ENCODE measurements at places on chromosomes 7 and 10.

- no peak for DNase-seq
These were observed 17.2 kb upstream of the NPTX2 start for GRCh38 chr7:98599886-98600285.

GRCh38 chr7:42832667-42833066, 79.2 kb downstream of the C7orf25 start:
- no peak for DNase-seq

GRCh38 chr7:128389085-128389617, 20.6 kb downstream of the IMPDH1 start:
- DNase-seq, result no peak

DNA sequence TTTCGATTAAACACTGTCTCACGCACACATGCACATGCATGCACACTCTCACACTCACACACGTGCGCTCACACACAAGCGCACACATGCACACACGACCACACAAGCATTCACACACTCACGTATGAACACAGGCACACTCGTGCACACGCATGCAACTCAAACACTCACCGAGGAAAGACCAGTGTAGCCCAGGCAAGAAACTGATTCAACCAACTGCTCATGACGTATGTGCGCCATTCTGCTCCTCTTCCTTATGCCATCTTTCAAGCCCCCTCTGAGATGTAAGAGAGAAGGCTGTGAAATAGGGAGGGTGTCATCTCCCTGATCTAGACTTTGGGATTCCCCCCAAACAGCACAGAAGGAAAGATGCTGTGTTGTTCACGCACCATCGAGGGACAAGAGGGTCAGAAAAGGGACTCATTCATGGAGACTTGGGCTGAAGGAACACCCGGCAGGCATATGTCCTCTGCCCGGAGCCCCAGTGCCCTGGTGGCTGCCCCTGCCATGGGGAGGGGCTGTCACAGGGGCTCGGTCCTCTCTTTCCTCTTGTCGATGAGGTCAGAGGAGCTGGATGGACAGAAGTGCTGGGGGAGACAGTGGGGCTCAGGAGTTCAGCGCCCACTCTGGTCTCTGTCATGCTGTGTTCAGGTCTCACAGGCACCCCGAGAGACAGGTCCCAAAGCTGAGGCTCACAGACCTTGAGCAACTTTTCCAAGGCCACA, 130.1 kb upstream of the SHH start:
- DNase-seq, result no peak

DNA sequence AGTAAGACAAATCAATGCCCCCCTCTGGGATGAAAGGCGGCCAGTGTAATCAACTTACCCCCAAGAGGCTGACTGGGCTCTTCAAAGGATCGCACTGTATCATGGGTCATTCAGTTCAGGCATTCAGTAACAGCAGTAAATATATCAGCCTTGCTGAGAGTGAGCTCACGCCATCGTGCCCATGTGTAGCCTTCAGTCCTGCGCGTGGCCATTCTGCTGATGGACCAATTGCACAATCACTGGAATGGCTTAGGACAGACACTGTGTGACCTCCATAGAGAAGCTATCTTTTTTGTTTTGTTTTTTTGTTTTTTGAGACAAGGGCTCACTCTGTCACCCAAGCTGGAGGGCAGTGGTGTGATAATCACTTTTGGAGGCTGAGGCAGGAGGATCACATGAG, 9.1 kb upstream of the PRKRIP1 start:
- DNase-seq, result no peak

- no peak for DNase-seq
These were observed 1.1 kb upstream of the HOXA1 start for GRCh38 chr7:27096768-27097514.

DNA sequence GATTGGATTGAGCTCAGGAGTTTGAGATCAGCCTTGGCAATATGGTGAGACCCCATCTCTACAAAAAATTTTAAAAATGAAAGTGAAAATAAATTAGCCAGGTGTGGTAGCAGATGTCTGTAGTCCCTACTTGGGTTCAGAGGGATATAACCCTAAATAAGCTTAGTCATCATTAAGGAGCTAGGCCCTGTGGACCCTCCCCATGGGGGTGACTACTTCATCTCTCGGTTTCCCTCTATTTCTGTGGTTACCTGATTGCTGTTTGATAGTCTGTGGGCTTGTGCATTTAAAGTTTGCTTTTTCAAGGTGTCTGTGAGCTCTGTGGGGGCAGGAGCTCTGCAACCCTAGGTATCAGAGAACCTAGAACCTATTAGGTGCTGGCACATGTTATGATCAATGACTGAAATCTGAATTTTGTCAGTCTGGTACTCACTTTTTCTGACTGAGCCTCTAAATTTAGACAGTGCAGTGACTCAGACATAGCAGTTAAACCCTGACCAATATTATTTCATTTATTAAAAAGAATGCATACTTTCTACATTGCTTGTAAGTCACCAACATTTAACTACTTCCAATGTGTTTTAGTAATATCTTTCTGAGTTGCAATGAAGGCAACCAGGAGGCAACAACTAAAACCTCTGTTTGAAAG, 8.1 kb upstream of the CUZD1 start:
- no peak for DNase-seq

GRCh38 chr7:99459087-99459486, 6.9 kb downstream of the ATP5MF start:
- no peak for DNase-seq

GRCh38 chr7:135441791-135442190, 68.1 kb downstream of the CNOT4 start:
- DNase-seq, result no peak

GRCh38 chr7:25522727-25523126, 294.4 kb upstream of the NPVF start:
- no peak for DNase-seq

DNA sequence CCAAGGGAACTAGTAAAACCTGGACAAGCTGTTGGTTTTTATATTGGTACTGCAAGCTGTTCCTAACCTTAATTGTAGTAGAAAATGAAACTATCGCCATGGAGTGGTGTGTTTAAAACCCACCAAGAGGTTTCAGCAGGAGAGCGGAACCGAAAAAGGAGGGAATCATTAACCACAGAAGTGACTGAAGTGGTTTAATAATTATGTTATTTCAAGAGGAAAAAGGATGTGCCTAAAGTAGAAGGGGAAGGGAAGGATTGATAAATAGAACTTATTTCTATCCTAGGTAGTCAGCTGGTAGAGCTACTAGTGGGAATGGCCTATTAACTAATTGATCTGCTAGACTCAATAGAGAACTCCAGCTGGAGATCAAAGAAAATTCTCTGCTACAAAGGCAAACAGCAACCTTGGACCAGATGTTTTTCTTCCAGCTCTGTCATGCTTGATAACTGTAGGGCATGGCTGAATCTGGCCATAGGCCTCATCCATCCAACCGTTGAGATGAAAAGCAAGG, 91.8 kb downstream of the BAMBI start:
- DNase-seq, result no peak

GRCh38 chr7:44678471-44679179, 70.0 kb upstream of the ZMIZ2 start:
- no peak for DNase-seq

DNA sequence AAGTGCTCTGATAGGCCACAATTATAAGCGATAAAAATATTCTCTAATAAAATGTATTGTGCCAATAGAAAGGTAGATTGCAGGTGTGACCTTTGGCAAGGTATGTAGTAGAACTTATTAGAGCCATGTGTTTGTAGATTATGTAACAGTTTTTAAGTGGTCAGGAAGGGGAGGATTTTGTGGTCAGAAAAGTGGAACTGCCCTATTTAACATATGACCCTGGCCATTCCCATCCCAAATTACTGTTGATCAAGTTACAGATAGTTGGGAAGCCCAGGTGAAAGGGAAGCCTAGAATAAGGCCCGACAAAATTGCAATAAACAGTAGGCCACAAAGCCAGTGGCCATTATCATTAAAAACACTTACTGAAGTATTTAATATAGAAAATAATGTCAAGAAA, 89.2 kb downstream of the SPAG6 start:
- no peak for DNase-seq

GRCh38 chr10:8115618-8115980, 61.1 kb downstream of the GATA3 start:
- no peak for DNase-seq

DNA sequence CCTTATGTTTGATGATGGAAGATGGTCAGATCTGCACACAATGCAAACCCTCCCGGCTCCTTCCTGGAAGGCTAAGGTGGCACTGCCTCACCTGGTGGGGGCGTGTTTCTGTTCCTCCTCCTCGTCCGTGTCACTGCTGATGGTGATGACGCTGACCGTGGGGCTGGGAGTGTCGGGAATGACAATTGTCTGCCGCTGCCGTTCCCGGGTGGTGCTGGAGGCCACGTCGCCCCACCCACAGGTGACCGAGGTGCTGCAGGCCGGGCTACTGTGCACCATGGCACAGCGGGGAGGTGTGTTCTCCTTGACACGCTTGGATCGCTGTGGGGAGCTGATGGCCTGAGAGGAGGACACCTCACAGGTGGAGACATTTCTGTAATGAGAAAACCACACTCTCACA, 73.1 kb downstream of the CLEC2L start:
- DNase-seq, result no peak

DNA sequence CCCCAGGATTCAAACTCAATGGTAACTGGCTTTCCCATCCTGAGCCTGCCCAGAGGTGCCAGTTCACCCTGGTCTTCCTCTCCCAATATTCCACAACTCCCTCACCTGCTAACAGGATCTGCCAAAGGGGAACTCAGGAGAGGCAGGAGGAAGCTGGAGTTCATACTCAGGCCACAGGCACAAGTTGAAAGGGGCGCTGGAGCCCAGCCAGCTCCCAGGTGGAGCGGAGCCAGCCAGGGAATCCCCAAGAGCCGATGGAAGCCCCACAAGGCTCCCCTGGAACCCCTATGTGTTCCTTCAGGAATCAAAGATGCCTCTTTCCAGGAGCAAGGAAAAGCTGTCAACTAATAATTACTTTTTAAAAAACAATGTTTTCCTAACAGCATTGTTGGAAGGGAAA, 63.5 kb downstream of the SH3PXD2A start:
- DNase-seq, result no peak

DNA sequence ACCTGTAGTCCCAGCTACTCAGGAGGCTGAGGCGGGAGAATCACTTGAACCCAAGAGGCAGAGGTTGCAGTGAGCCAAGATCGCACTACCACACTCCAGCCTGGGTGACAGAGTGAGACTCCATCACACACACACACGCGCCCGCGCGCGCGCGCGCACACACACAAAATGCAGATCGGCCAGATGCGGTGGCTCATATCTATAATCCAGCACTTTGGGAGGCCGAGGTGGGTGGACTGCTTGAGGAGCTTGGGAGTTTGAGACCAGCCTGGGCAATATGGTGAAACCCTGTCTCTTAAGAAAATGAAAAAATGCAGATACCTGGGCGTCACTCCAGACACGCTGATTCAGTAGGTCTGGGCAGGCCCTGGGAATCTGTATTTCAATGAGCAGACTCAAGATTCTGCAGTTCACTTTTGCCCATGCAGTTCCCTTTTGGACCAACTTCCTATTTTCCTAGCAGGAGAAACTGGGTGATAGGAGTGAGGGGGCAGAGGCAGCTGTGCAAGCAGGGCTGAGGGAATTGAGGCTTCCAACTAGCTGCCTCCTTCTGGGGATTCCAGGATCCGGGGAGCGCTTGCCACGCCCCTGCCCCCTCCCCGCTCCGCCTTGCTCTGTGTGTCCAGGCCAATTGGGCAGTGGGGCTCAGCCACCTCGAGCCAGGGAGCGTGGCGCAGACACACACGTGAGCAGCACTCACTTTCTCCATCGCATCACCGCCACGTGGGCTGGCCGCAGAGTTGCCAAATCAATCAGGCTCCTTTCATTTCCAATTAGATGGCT, 173.6 kb downstream of the SH3PXD2A start:
- DNase-seq, result no peak

- no peak for DNase-seq
These were observed 894.1 kb upstream of the PHF14 start for GRCh38 chr7:10079572-10079971.

DNA sequence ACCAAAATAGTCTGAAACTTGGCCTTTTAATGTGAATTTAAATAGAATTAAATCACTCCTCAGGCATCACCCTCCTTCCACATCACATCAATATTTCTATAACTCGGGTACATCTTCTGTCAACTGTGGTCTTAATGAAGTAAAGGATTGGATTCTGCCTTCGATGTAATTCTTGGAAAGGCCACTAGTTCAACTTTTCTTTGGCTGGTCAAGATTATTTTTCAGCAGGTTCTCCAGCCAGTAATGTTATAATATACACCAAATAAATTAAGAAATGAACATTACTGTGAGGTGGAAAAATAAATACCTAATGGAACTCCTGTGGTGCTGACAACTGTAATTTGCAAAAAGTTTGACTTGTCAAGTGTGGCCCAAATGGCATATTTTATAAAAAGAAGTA, 9.7 kb upstream of the SLC16A9 start:
- DNase-seq, result no peak

GRCh38 chr10:132556994-132557441, 19.4 kb downstream of the INPP5A start:
- DNase-seq, result no peak

DNA sequence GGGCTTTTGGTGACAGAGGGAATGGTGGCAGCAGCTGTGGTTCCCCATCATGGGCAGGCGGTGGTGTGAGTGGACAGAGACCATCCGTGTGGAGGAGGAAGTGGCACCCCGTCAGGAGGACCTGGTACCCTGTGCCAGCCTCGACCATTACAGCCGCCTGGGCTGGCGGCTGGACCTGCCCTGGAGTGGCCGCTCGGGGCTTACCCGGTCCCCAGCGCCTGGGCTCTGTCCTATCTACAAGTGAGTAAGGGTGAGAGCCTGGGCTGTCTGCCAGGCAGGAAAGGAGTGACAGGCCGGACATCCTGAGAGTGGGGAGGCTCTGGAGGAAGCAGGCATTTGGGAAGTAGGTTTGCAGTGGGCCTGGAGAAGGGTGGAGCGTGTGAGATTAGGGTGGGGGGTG, 2.9 kb upstream of the ZNF467 start:
- no peak for DNase-seq

GRCh38 chr7:155789001-155789725, 23.1 kb downstream of the SHH start:
- no peak for DNase-seq

DNA sequence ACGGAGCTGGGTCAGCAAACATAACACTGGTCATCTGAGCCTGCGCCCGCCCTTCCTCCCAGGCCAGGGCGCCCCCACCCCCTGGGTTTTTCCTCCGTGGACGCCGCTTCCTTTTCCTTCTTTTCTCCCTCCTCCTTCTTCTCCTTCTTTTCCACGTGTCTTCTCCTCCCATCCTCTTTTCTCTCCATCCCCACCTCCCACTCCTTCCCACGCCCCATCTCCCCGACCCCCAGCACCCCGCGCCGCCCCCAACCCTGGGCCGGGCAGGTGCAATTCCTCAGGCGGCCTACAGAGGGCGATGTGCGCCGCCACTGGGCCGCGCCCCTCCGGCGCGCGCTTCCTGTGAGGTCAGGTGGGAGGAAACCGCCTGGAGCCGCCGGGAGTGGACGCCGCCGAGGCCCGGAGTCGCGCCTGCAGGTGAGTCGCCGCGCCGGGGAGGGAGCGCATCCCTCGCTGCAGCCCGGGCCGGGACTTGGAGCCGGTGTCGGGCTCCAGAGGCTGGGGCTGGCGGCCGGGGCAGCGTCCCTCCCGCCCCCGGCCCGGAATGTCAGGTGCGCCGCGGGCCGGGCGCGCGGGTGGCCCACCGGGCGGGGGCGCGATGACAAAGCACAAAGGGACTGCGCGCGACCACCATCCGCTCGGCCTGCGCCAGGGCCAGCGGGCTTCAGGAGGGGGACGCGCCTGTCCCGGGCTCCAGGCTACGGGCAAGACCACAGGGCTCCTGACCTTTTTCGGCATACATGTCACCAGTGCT, at the start of gene FAM241B:
Gene FAM241B, plus strand, starts transcription at position 351 of the 754 bp plus-strand sequence. CDS start 1,497 bp downstream, outside the sequence.
- DNase-seq, result peak; percentile 25
